ENCODE measurements at places on chromosomes 6 and 20. TPM values are rescaled to one million over a fixed set of nuclear protein-coding genes. Genes with fewer than 3 reads are reported as not detected.
A peak's percentile ranks its signal among the peaks of the same experiment; 100 is the strongest.

GRCh38 chr6:113894712-113895674 lies 37.8 kb downstream of the MARCKS start:
- no peak for DNase-seq

The LY6G5B gene
- total RNA-seq = 18.0 TPM

DNA sequence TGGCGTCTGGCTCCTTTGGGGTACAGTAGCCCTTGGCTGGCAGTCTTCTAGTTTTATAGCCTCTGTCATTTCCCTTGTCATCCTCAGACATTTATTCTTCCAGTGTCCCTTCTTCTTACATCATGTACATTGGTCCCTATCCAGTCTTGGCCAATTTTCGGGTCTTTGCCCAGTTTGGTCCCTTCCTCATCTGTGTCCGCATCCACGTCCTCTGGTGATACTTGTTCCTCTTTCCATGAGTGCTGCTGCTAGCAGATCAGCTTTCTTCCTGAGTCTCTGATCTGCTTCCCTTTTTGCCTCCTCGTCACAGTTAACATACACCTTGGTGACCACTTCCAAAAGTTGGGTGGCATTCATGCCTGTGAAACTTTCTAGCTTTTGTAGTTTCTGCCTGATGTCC lies 86.2 kb upstream of the GPR6 start:
- no peak for DNase-seq

- DNase-seq = no peak
Observed at GRCh38 chr6:17446713-17447112, 53.3 kb downstream of the CAP2 start.

DNA sequence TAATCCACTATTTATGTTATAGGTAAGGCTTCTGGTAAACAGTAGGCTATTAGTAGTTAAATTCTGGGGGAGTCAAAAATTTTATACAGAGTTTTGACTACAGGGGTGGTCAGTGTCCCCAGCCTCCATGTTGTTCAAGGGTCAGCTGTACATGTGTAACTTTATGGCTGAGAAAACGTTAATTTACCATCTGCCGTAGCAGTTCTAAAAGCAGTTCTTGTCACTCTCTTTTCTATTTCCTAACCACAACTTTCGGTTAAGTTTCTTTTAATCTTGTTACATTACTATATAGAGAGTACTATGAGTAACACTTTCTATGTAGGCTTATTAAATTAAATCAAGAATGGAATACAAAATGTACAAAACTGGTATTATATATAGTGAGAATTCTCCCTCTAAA lies 21.6 kb upstream of the KIF6 start:
- no peak for DNase-seq

DNA sequence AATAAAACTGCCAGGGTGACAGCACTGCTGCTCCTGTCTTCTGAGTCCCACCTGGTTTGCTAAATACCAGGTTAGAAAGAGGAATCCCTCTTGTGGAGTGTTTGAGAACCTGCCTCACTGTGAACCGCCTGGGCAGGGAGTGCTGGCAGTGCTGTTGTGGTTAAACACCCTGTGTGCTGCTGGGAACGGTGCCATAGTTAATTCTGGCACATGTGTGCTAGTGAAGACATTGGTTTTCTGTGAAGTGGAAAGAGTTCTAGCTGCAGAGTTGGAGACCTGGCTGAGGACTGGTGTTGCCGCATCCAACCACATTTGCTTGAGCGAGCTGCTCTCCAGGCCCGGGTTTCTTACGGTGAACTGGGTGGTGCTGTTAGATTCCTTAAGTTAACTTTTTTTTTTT lies 72.7 kb downstream of the IGF2R start:
- peak; percentile 59 for DNase-seq

DNA sequence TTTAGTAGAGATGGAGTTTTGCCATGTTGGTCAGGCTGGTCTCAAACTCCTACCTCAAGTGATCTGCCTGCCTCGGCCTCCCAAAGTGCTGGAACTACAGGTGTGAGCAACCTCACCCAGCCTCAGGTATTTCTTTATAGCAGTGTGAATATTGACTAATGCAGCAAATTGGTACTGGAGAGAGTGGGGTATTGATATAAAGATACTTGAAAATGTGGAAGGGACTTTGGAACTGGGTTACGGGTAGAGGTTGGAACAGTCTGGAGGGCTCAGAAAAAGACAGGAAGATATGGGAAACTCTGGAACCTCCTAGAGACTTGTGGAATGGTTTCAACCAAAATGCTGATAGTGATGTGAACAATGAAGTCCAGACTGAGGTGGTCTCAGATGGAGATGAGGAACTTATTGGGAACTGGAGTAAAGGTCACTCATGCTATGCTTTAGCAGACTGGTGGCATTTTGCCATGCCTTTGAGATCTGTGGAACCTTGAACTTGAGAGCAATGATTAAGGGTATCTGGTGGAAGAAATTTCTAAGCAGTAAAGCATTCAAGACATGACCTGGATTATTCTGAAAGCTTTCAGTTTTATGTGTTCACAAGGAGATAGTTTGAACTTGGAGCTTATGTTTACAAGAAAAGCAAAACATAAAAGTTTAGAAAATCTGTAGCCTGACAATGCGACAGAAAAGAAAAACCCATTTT lies 127.2 kb downstream of the DTNBP1 start:
- no peak for DNase-seq

The NMBR gene
- not detected for total RNA-seq

The SNAP25 gene
- 8.7 TPM for total RNA-seq

The TGM3 gene
- not detected for total RNA-seq

DNA sequence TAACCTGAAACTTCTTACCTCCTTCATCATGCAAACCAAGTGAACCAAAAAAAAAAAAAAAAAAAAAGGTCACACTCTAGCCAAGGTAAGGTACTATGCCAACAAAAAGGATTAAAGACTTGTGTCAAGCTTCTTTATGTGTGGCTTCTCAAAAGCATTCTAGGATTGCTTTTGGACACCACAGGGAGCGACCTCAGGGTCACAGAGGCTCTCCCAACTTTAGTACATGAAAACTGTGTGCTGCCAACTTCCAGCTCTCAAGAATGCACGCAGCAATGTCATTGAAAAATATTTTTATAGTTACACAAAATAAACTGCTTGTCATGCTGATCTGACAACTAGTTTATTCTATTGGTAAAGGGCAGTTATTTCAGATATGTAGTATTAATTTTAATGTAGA lies 243.8 kb downstream of the PLCB1 start:
- no peak for DNase-seq

The OLIG3 gene
- total RNA-seq = not detected

- no peak for DNase-seq
Observed at GRCh38 chr6:86856379-86856778, 80.9 kb upstream of the HTR1E start.

DNA sequence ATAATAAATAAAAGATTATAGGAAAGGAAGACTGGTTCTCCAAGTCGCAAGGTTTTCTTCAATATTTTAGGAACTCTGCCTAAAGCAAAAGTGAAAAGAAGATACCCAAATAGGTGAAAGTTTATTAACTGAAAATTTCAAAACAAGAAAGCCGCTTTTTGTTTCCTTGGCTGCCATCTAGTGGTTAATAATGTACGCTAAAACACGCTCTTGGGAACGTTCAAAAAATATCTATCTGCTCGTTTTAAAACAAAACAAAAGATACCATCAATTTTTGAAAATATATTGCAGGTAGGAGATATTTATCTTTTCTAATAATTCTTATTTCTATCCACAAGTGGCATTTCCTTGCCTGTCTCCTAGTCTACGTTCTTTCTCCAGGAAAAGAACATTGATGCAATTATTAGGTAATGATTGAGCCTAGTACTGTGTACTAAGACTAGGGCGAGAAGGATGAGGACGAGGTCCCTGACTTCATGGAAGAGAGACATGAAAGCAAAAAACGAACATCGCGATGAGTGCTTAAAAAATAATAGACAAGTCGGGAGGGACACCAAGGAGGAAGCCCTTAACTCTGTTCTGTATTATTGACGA lies 97.2 kb downstream of the SPTLC3 start:
- no peak for DNase-seq

Data from ovary (tissue), 10 donors.